Hematopoietic multipotent progenitor cell treated with erythropoietin and hydrocortisone succinate and interleukin-3 and kit ligand, for 8 days (in vitro differentiated cells): ENCODE measurements at places on chromosomes 13 and 19.
A peak's percentile ranks its signal among the peaks of the same experiment; 100 is the strongest.

- DNase-seq: peak; percentile 47
These were observed 859 bp downstream of the ZNF568 start for GRCh38 chr19:36916991-36917390.

GRCh38 chr13:23799945-23800344 is 89.3 kb downstream of the MIPEP start:
- peak; percentile 16 for DNase-seq

DNA sequence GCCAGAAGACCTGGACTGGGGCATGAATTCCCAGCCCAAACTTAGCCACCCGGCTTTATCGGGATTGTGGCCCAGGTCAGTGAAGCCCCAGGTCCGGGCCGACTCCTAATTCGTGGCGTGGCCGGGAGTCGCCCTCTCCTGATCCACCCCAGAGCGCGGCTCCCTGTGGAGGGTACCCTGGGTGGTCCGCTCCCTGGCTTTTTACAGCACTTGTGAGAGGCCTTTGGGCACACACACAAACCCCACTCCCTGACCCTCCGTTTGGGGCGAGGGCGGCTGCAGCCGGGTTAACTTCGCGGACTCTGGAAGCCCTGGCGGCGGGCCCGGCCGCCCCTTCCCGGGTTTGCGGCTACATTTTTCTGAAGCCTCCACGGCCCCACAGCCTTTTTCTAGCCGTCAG is 56.4 kb downstream of the ZNF568 start:
- no peak for DNase-seq

DNA sequence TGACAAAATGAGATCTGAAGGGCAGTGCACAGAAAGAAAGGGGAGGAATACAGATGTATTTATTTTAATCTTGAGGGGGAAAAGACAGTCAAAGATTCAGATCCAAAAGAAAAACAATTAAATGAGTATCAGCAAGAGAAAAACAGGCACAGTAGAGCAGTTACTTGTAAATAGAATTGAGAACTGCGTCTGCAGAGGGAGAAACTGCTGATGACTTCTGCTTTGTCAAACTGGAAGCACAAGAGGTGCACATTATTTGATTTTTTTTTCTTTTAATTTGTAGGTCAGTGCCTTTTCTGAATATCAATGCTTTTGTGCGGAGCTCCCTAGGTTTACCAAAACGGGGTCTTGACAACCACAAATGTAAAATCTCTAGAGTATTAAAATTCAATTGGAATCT is 37.3 kb downstream of the EFNB2 start:
- no peak for DNase-seq

DNA sequence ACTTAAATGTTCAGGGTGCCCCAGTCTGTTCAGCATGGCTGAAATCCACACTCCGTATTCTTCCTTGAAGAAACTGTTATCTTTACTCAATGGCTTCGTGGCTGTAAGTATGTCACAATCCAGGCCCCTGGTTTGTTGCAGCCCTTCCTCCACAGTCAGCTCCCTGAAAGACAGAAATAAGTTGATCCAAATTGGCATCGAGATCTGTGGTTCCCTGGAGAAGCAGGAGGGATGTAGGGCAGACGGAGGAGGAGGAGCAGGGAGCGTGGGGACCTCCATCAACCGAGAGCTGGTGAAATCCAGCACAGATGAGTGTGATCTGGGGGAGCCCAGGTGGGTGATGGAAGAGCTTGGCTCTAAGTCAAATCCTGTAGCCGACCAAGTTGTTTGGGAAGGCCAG is 304 bp downstream of the TSPAN16 start:
- no peak for DNase-seq

DNA sequence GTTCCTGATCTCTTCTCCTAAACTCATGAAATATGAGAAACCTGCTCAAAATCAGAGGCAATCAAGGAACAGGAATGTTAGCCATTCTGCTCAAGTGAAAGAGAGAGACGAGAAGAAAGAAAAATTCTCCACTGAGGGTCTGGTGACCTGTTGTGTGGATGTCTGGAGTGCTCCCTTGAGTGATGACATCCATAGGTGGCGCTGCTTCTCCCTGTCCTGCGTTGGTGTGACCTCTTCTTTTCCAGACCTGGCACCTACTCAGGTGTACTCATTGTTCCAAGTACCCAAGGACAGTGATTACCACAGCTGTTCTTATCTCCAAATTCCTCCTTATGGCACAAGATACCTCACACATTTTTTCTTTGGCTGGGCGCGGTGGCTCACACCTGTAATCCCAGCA is 4.0 kb downstream of the ZNF223 start:
- DNase-seq: no peak

DNA sequence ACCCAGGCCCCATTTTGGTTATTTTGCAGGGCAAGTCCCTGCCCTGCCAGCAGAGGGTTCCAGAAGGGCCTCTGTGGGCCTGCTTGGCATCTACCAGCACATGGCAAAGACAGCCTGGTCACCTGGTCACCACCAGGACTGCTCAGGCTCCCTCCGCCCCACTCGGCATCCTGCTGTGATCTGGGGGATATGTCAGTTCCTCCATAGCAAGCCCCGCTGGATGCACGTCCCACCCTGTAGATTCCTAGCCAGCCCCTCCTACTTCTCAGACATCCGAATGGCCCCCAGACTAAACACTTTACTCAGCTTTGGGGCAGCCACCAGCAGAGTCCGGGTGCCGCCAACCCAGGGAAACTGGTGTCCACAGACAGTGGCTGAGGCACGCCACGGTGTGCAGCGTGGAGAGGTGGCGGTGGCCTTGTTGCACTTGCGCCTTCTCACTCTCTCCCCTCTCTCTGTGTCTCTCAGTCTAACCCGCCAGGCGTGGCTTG is 31.8 kb upstream of the USE1 start:
- peak; percentile 8 for DNase-seq

- DNase-seq: no peak
These were observed 45.4 kb downstream of the ZIC5 start for GRCh38 chr13:99926014-99926731.

DNA sequence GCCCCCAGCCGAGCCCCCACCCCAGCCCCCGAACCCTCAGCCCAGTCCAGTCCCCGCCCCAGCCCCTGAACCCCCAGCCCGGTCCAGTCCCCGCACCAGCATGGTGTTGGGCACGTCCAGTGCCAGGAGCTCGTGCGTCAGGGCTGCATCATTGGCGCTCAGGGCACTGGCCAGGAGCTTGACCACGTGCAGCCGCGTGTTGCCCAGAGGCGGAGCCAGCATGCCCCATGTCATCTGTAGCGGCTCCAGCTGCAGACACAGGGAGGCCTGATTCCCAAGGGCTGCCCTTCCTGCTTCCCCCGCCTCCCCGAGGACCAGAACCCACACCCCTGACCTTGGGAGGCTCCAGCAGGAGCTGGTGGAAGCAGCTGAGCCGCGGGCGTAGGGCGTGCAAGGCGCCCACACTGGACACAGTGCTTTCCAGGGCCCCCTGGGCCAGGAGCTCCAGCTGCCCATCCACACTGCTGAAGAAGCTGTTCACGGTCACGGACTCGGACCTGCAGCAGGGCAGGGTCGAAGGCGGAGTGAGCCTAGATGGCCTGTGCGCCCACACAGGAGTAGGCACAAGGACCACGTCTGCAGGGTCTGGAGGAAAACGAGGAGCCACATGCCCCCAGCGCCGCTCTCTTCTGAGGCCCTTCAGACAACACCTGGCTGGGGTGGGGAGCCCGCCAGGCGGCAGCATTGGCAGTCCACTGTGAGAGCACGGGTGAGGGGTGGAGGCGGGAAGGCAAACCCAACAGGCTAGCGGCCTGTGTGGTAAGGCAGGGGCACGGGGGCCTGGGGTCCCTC is 12.8 kb upstream of the TMEM86B start:
- DNase-seq: no peak

- no peak for DNase-seq
These were observed 1.6 kb downstream of the MYH14 start for GRCh38 chr19:50204811-50205675.

GRCh38 chr19:56372281-56372680 is 21.1 kb downstream of the ZNF582 start:
- DNase-seq: no peak

DNA sequence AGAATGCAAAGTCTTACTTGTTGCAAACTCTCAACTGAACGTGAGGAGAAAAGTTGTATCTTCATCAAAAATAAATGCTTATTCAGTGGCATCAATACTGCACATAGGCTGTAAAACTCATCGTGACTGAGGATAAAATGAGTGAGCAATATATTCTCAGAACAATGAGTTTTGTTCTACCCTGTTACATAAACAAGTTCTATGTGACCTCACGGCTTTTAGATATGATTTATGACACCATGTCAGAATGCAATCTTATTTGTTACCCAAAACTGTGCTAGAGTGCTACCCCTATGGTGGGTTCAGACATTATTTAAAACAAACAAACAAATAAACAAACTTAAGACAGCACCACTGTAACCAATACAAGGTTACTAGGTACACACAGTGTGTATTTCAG is 55.4 kb downstream of the FOXO1 start:
- DNase-seq: no peak

DNA sequence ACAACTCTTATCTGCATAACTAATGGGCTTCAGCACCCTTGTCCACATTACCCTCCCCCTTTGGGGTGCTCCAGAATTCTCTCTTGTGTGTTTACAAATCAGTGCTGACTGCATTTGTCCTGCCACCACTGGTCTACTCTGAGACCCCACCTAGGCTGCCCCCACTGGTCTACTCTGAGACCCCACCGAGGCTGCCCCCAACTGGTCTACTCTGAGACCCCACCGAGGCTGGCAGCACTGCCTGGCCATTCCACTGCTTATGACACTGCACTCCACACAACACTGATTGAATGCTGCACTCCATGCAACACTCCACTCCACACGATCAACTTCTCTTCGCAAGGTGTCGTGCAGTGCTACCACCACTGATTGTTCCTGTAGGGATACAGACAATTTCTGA is 1459.2 kb upstream of the SLC10A2 start:
- no peak for DNase-seq

- no peak for DNase-seq
These were observed 3.4 kb downstream of the MTRF1 start for GRCh38 chr13:41259875-41260501.

GRCh38 chr19:45468159-45468651 is 409 bp downstream of the FOSB start:
- DNase-seq: no peak

DNA sequence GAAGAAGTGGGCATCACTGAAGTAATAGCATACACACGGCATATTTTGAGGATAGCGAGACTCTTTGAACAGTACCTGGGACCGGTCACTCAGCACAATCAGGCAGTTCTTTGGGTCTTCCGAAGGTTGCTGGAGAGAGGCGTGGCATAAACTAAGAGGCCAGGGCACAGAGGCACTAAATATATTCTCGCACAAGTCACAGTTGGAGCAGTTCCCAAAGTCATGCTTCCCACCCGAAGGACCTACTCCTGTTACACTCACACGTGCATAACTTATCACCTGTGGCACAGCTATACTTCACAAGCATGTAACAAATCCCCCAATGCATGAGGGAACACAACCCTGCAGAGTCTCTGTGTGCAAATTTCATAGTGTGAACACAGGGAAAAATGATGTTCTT is 10.2 kb downstream of the WDR87 start:
- DNase-seq: no peak

DNA sequence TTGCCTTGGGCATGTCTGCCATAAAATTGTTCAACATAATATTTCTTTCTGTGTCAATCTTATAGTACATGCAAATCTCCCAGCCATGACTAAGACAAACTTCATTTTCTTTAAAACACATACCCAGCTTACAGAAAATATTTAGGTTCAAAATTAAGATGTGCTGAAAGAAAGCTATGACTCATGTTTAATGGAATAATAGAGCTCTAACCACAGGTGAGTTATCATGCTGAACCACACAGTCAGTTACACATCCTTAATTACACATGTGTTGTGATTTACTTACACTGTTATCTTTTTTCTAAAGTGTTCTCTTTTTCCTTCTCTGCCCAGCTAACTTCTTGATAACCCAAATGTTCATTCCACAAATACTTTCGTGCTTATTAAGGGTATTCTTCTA is 1831.2 kb downstream of the OLFM4 start:
- no peak for DNase-seq

- DNase-seq: peak; percentile 75
These were observed 4.1 kb downstream of the IER2 start for GRCh38 chr19:13154241-13154778.

DNA sequence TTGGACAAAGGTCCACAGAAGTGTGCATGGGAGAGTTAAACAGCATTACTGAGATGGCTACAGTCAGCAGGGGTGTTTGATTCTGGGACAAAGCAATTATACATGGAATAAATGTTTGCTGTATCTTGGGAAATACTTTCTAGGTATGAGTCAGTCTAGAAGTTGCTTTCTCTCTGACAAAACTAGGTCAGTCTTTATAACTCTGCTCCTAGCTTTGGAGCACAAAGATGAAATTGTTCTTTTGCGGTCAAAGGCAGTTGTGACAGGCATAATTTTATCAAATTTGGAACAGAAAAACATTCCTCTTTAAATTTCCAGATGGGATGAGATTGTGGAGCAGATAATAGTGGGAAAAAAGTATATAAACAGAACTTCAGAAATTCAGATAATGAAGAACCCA is 1045.4 kb upstream of the MIR17HG start:
- no peak for DNase-seq

GRCh38 chr19:18020212-18021085 is 12.5 kb downstream of the ARRDC2 start:
- DNase-seq: peak; percentile 31

GRCh38 chr13:48448959-48449614 is 36.2 kb upstream of the LPAR6 start:
- DNase-seq: no peak

- DNase-seq: no peak
These were observed 66.7 kb downstream of the ATP11A start for GRCh38 chr13:112756511-112756966.

DNA sequence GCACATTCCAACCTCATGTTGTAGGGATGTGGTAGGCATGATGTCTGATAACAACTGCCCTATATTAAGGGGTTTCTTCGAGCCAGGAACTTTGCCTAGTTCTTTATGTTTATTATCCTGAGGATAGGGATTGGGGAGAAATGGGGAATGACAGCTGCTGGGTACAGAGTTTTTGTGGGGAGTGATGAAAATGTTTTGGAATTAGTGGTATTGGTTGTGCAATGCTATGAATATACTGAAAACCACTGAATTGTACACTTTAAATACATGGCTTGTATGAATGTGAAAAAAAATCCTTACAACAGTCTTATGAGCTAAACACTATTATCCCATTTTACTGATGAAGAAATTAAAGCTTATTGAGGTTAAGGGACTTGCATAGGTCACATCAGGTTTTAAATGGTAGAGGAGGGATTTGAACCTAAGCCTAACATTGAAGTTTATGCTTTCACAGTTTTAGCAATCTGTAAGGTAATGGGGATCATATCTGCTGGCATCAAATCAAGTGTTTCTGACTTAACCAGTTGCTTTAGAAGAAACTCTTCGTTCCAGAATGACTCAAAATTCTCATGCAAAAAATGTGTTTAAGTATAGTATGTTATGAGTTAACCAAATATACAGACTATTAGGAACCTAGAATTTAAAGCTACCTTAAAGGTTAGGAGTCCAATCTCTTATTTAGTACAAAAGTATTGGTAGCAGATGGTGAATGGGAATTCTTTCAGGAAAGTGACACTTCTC is 61.4 kb downstream of the ERCC5 start:
- DNase-seq: no peak

- peak; percentile 13 for DNase-seq
These were observed 1.4 kb downstream of the ANKRD10 start for GRCh38 chr13:110913322-110914080.

- DNase-seq: no peak
These were observed 11.9 kb downstream of the MEIS3 start for GRCh38 chr19:47407417-47407774.
